ENCODE measurements at places on chromosomes 12 and 14.

GRCh38 chr12:24746006-24746671 is 202.8 kb downstream of the BCAT1 start:
- no peaks in the 10 kb centered on the region for H3K27me3 ChIP-seq
- H3K36me3 ChIP-seq: no peaks in the 10 kb centered on the region
- H3K4me3 ChIP-seq: no peak overlapping the region
- H3K4me1 ChIP-seq: peaks cover 8% of the 10 kb centered on the region
- no peak overlapping the region for H3K27ac ChIP-seq

DNA sequence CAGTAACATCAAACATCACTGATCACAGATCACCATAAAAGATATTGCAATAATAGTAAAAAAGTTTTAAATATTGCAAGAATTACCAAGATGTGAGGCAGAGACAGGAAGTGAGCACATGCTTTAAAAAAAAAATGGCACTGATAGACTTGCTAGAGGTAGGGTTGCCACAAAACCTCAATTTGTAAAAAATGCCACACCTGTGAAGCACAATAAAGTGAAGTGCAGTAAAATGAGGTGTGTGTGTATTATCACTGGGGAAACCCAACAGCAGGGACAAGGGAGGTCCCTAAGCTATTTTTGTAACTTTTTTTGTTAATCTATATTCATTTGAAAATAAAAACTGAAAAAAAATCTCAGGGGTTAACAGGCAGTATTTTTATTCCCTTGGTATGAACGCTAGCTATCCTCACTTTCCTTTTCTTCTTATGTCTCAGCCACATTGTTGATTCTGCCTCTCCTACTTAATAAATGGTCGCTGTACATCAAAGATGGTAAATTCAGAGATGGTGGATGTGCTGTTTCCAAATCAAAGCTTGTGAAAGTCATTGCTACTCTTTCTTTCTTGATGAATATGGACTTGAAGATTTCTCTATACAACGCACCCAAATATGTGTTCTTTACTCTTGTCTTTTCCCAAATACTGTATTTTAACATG is 14.0 kb upstream of the KLRD1 start:
- peak; percentile 79 for DNase-seq
- no peaks in the 10 kb centered on the region for H3K27me3 ChIP-seq
- H3K36me3 ChIP-seq: no peaks in the 10 kb centered on the region

GRCh38 chr14:99644723-99645544 is at the start of gene HHIPL1:
TSS of gene HHIPL1 (plus strand) at chr14:99645129. CDS start at chr14:99645208, 79 bp downstream.
- no peak within 1 kb of the TSS for H3K4me3 ChIP-seq
- no peak within 1 kb of the TSS for H3K27ac ChIP-seq
- DNase-seq: no peak
- H3K27me3 ChIP-seq: peaks cover 6% of the 10 kb centered on the region

DNA sequence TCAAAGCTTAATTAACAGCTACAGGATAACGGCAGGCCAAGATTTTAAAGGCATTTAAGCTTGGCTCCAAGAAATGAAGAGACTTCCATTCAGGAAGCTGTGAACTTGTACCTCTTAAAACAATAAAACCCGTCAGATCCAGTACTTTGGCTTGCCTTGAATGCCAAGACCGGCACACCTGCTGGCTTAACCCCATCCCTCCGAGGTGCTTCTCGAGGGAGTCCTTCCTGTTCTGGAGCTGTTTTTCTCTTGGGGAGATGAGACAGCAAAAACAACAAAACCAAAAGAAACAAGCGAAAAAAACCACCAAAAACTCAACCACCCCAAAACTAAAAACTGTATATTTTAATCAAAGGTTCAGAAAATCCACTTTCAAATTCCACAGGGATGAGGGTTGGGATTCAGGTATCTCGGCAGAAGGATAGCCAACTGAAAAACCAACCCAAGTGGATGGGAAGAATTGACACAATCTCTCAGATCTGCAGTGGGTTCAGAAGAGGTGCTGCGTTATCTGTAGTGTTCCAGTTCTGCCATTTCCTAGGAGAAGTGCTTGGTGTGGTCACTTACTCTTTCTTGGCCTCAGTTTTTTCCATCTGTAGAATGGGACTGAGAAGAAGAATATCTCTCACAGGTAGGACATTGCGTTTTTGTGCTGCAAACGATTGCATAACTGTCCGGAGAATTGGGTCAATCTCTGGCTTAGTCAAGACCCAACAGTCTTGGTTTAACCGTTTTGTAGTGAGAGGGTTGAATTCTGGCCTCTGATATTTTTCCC is 420.1 kb downstream of the VRK1 start:
- peaks cover 17% of the 10 kb centered on the region for H3K4me1 ChIP-seq
- DNase-seq: no peak
- no peaks in the 10 kb centered on the region for H3K36me3 ChIP-seq
- peaks cover 4% of the 10 kb centered on the region for H3K27me3 ChIP-seq
- no peak overlapping the region for H3K4me3 ChIP-seq

DNA sequence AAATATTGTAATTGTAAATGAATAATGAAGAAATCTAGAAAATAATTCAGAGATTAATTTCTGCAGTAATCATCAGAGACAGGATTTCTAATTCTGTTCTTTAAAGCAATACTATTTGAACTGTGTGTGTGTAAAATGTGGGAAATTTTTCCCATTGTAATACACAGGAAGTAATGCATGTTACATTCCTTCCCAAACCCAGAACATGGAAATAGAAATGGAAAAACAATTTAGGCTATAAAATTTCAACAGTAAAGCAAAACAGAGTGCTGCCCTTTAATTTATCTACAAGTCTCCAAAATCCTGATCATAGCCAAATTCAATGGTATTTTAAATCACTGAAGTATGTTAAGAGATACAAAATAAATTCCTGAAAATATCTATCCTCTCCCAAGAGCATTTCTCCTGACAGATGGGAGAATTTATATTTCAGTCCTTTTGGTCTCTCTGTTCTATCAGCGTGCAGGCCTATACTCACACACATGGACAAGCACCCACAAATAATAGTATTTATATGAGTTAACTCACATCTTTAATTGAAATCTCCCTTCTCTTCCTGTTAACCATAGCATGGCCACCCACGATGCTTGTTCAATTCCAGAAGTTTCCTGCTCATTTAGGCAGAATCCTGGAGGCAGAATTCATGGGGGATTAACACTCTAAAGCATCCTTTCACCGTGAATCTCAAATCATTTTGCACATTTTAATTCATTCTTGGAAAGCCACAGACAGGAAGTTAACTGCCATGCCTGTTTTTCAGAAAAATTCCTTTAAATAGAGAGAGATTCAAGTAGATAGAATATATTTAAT is 1465.4 kb upstream of the FLRT2 start:
- no peak for DNase-seq
- no peaks in the 10 kb centered on the region for H3K27me3 ChIP-seq
- no peaks in the 10 kb centered on the region for H3K36me3 ChIP-seq
- no peak overlapping the region for H3K27ac ChIP-seq

DNA sequence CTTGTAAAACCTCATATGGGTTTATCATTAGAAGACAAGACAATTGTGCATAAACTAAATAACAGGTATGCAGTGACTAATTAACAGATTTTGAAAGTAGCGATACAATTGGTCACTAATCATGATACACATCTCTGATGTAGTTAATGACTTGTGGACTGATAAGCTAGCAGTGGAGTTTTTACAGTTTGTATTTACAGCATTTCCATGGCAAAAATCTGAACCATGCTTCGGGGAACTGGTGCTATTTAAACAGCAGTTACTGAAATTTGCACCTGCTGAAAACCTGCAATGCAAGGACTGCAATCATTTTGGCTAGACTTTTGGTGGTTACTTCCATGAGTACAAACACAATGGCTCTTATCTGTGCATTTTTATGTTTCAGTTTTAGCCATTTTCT is 471.2 kb downstream of the RERGL start:
- no peak for DNase-seq
- no peaks in the 10 kb centered on the region for H3K36me3 ChIP-seq
- no peak overlapping the region for H3K27ac ChIP-seq
- no peaks in the 10 kb centered on the region for H3K4me1 ChIP-seq
- H3K4me3 ChIP-seq: no peak overlapping the region
- H3K27me3 ChIP-seq: no peaks in the 10 kb centered on the region

DNA sequence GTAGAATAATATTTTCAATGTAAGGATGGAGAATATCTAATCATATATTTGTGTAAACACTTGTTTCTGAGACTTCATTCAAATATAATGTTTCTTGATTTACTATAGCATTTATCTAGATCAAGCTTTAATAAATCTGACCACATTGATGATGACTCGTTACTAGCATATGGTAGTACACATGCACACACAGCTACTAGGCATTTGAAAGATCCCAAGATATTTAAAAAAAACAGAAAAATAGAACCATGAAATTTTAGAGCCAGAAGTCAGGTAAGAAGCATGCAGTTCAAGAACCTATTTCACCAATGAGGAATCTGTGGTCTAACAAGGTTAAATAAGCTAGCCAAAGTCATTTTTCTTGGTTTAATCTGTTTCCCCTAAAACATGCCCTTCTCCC is 32.0 kb downstream of the DCP1B start:
- H3K27ac ChIP-seq: no peak overlapping the region
- DNase-seq: no peak
- H3K4me3 ChIP-seq: no peak overlapping the region

DNA sequence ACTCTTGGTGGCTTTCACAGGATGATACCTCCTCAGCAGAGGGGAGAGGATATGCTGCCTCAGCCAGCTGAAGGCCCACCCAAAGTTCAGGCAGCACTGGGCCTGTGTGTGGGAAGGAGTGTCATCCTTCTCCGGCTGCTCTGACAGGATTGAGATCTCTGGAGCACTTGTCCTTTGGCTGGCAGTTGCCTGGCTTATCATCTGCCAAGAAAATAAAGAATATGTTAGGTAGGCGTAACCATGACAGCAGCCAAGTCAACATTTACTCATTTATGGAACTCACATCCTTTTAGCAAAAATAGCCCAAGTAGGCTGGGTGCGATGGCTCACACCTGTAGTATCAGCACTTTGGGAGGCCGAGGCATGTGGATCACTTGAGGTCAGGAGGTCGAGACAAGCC is 68.5 kb downstream of the PPFIBP1 start:
- no peaks in the 10 kb centered on the region for H3K36me3 ChIP-seq
- H3K4me3 ChIP-seq: no peak overlapping the region
- no peak for DNase-seq
- no peak overlapping the region for H3K27ac ChIP-seq
- H3K4me1 ChIP-seq: no peaks in the 10 kb centered on the region
- H3K27me3 ChIP-seq: no peaks in the 10 kb centered on the region

DNA sequence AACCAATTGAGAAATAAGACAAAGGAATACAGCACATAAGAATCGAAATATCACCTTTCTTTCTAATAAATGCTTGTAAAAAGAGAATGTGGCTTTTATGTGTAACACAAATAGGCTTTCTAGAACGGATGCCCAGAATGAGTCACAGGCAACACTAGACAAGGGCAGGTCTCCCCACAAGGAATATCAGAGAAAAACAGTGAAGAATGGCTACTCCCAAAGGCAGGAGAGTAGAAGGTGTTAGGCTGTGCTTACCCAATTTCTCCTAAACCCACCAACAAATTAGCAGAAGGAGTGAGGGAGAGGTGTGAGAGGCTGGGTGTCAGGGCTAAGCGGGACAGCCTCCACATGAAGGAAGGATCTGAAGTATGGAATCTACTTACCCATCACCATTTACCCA is 55.2 kb downstream of the GALNT4 start:
- DNase-seq: peak; percentile 52
- no peak overlapping the region for H3K4me3 ChIP-seq
- no peaks in the 10 kb centered on the region for H3K36me3 ChIP-seq

- H3K36me3 ChIP-seq: no peaks in the 10 kb centered on the region
- DNase-seq: no peak
- no peak overlapping the region for H3K4me3 ChIP-seq
- no peaks in the 10 kb centered on the region for H3K4me1 ChIP-seq
- H3K27me3 ChIP-seq: no peaks in the 10 kb centered on the region
Observed at GRCh38 chr12:32089586-32089985, 17.1 kb upstream of the BICD1 start.

GRCh38 chr14:40345334-40345733 is 913.1 kb upstream of the FBXO33 start:
- no peaks in the 10 kb centered on the region for H3K27me3 ChIP-seq
- no peak overlapping the region for H3K27ac ChIP-seq
- no peaks in the 10 kb centered on the region for H3K36me3 ChIP-seq
- H3K4me3 ChIP-seq: no peak overlapping the region

DNA sequence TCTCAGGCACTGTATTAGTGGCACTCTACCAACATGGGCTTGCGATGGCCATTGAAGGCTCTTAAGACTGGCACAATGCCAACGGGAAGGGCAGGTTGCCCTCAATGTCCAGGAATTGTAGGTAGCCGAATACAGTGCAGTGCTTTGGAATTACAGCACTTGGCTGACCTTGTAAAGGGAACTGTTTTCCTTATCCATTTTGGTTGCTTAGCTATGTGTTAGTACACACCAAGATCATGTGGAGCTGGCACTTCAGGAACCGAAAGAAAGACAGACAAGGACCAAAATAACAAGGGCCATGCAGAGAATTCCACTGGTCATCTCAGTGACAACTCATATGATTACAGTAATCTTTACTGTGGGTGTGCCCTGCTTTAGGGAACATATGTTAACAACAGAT is 72.7 kb downstream of the DYRK2 start:
- H3K4me1 ChIP-seq: no peaks in the 10 kb centered on the region
- DNase-seq: no peak
- no peak overlapping the region for H3K4me3 ChIP-seq
- no peaks in the 10 kb centered on the region for H3K27me3 ChIP-seq
- no peak overlapping the region for H3K27ac ChIP-seq

- no peaks in the 10 kb centered on the region for H3K4me1 ChIP-seq
- DNase-seq: no peak
- no peak overlapping the region for H3K27ac ChIP-seq
- no peaks in the 10 kb centered on the region for H3K36me3 ChIP-seq
- H3K4me3 ChIP-seq: no peak overlapping the region
Observed at GRCh38 chr12:117084405-117085317, 14.6 kb downstream of the TESC start.

- H3K4me1 ChIP-seq: no peaks in the 10 kb centered on the region
- no peak overlapping the region for H3K27ac ChIP-seq
- no peak overlapping the region for H3K4me3 ChIP-seq
- DNase-seq: no peak
- H3K27me3 ChIP-seq: no peaks in the 10 kb centered on the region
- H3K36me3 ChIP-seq: no peaks in the 10 kb centered on the region
Observed at GRCh38 chr12:20000229-20000849, 368.0 kb upstream of the PDE3A start.

Measured in natural killer cell (primary cell).